ENCODE measurements at places on chromosomes 7 and 10.

DNA sequence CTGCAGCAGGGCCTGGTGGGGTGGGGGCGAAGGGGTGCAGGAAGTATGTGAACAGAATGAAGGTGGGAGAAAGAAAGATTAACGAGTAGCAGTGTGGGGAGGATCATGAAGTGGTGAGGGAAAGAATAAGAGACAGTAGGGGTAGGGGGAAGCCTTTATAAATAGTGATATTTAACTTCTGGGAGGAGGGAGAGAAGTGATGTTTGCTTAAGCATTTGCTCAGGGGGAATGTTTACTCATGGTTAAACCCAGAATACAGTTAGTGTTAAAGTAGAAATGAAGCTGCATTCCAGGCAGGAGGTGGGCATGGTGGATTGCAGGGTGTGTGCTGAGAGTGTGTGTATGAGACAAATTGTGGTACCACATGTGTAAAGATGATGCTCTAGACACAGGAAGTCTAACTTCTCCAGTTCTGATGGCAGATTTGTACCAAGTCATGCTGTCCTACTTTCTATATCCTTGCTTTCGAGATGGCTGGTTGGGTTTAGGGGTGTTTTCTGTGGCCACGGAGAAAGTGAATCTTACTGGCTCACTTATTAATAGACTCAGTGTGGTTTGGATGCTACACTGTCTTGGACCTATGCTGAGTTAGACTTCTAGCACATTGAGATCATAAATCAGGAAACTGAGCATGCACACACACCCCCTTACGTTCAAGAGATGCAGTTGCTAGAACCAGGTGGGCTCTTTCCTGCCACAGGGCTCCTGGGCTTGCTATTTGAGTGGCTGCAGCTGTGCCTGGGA lies 10.6 kb upstream of the DNMBP start:
- DNase-seq, result no peak

- no peak for DNase-seq
Observed at GRCh38 chr10:126092366-126093215, 196.2 kb downstream of the FANK1 start.

DNA sequence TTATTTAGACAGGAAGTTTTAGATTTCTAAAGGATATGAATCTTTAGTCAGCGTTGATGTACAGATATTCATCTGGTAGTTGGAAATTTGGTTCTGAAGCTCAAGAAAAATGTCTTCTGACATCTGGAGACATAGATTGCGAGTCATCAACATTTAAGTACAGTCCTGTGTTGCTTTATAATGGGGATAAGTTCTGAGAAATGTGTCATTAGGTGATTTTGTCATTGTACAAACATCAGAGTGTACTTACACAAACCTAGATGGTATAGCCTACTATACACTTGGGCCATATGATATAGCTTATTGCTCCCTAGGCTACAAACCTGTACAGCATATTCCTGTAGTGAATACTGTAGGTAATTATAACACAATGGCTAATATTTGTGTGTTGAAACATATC lies 49.6 kb upstream of the UBN2 start:
- no peak for DNase-seq

DNA sequence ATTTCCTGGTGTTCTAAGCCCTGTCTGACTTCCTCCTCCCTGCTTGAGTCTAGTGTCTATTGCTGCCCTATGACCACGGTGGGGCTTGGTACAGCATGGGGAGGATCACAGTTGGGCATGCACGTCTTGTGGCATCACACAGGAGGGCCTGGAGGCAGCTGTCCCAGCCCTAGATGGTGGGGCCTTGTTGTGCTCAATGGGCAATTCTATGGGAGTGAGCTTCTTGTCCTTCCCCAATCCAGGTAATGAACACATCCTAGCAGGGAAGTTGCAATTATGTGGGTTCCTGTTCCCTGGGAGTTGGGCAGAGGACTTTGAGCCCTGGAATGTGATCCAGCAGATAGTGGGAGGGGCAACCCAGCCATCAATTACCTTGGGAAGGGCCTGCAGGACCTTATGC lies 10.8 kb upstream of the FAM3C start:
- no peak for DNase-seq

GRCh38 chr10:77490534-77491314 lies 146.9 kb downstream of the KCNMA1 start:
- no peak for DNase-seq

Data from left renal pelvis (tissue), 4 donors.